ENCODE measurements at places on chromosomes 11 and 22. TPM values are rescaled to one million over a fixed set of nuclear protein-coding genes. Genes with fewer than 3 reads are reported as not detected.

ZBED5 gene
- 39.9 TPM for total RNA-seq

SCT gene
- total RNA-seq, result not detected

GRCh38 chr22:38246046-38246658, 26.7 kb downstream of the TMEM184B start:
- DNase-seq, result no peak

LYVE1 gene
- total RNA-seq, result 0.27 TPM

GRCh38 chr11:119361056-119361787, 14.7 kb upstream of the MFRP start:
- DNase-seq, result no peak

DNA sequence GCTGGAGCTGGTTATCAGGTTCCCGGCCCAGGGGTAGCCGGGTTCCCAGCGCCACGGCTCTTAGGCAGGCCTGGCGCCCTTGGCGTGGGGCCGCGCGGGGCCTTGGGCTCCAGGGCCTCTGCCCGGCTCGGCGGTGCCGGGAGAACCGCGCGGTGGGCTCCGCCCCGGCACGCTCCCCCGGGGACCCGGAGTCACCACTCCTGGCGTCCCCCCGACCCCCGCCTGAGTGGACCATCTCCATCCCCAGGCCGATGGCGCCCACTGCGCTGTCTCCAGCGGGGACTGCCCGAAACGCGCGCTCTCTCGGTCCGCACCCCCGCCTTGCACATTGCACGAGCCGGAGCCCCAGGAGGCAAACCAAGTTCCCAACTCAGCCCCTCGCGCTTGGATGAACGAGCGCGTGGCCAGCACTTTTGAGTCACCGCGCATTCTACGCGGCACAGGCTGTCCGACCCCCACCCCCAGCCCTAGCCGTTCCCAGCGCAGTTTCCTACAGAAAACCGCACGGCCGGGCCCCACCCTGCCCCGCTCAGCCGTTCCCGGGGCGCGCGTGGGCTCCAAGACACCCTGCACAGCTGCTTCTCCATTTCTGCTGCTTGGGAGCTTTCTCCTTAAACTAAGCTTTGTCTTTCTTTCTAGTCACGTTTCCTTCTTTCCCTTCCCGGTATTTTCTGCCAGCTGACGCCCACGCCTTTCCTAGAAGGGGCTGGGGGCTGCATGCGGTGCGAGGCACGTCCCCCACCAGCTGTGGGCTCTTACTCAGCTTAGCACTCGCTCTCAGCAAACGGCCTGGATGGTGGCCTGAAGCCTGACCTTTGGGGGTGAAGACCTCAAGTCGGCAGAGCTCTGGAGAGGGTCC, 650 bp upstream of the CHID1 start:
- peak; percentile 31 for DNase-seq

DNA sequence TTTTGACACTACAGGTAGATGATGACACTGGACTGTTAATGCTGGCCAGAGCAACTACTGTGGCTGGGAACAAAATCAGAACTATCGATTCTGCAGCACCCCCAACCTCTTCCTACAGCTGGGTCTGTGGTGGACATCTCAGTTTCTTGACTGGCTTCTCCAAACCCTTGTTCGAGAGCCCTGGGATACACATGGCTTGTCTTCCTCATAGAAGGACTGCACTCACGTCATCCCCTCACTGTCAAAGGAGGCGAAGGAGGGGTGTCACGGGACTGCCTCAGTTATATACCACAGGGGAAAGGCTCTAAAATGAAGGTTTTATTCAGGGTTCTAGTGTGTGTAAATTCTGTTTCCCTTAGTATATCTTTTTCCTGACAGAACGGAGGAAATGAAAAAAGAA, 44.9 kb downstream of the PITPNB start:
- no peak for DNase-seq
